ENCODE measurements at places on chromosomes 6 and 20.

DNA sequence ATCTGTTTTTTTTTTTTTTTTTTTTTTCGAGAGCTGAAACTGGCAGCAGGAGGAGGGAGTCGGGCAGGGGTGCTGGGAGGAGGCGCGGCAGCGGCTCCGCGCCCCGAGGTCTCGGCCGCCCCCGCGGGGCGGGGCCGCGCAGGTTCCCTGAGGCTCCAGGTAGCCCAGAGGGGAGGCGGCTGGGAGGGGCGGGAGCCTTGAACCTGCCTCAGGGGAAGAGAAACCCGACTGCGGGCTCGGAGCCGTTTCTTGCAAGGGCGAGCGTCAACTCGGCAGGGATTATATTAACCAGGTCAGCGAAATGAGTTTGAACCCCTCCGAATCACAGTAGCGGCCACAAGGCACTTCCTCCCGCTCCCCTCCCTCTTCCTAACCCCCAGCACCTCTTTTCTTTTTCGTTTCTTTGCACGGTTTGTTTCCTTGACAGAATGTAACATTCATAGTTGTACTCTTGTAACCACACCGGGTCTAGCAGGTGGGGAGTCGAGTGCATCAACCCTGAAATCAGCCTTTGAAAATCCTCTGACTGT, 2.0 kb downstream of the MYB start:
- DNase-seq, result no peak

DNA sequence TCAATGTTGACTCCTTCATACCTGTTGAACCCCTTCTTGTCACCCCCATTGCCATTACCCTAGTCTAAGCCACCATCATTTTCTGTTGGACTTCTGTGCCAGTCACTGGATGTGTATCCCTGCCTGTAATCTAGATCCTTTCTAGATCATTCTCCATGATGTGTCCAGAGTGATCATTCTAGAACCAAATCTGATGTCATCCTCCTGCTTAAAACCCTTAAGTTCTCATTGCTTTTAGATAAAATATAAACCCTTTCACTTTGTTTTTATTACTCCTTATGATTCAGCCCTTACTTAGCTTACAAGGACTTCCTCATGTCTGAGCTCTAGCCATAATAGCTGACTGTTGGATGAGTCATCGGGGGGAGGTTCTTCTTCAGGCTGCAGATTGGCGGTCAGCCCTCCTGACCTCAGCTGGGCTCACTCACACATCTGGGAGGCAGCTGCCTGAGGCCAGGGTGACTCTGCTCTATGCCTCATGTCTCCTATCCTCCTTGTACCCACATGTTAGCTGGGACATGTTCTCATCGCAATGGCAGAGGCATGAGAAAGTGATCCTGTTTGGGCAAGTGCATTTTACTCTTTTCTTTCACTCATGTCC, 287.6 kb downstream of the ESR1 start:
- DNase-seq, result peak; percentile 100

GRCh38 chr6:5247201-5247600, 13.5 kb downstream of the LYRM4 start:
- no peak for DNase-seq

DNA sequence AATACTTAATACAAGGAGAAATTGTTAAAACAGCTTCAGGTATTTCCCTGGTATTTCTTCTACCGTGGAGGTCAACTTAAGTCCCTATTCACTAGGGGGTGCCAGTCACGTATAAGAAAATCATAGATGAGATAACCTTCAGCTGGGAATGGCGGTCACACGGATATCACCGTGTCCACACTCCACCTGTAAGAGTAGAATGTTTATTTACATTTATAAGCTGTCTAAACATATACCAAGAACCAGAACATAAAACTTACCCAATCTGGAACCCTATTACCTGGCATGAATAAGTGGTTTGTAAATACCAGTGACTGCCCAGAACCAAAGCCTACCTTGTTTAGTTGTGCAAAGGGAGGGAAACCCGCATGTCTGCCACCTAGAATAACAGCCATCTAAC, 1.9 kb upstream of the ELOVL4 start:
- peak; percentile 72 for DNase-seq

- DNase-seq, result no peak
These were observed 140.7 kb upstream of the NEDD9 start for GRCh38 chr6:11373208-11373607.

GRCh38 chr6:158040051-158040803, 58.6 kb downstream of the SYNJ2 start:
- DNase-seq, result peak; percentile 90

GRCh38 chr6:7737106-7737505, 11.2 kb downstream of the BMP6 start:
- DNase-seq, result no peak

GRCh38 chr6:107400616-107401147, 58.7 kb downstream of the PDSS2 start:
- DNase-seq, result no peak

- no peak for DNase-seq
These were observed 350.5 kb downstream of the ZFAND3 start for GRCh38 chr6:38169977-38170526.
